ENCODE measurements at places on chromosomes 1 and 21.

DNA sequence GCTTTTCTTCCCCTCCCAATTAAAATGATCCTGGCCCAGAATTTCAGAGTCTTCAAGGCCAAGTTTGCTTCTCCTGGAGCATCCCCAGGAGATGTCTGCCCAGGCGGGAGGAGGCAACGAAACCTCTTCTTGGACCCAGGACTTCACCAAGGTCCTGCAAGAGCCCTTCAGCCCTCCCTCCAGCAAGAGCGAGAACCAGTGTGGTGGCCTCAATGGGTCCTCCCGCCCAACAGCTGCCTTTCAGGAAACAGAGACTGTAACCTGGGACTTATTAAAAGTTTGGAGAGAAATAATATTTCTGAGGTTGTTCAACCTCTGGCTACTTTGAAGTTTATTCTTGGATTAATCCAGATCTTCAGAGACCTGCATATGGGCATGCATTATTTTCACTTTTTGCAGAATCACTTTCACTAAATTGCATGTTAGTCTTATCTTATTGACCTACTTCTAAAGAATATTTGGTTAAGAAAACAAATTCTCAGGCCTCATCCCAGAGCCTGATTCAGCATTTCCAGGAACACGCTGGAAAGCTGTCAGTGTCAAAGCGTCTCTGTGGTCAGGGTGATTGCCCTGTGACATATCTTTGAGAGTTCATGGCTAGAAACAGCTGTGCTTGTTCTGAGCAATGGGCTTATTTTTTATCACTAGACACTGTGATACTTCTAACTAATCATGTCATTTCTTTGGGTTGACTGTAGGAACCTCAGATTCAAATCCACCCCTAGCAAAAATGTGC is 66.0 kb upstream of the CLDN14 start:
- DNase-seq = no peak
- no peaks in the 10 kb centered on the region for H3K36me3 ChIP-seq
- no peak overlapping the region for H3K27ac ChIP-seq
- no peak overlapping the region for H3K4me3 ChIP-seq
- peaks cover 4% of the 10 kb centered on the region for H3K4me1 ChIP-seq
- peaks cover 3% of the 10 kb centered on the region for H3K27me3 ChIP-seq

DNA sequence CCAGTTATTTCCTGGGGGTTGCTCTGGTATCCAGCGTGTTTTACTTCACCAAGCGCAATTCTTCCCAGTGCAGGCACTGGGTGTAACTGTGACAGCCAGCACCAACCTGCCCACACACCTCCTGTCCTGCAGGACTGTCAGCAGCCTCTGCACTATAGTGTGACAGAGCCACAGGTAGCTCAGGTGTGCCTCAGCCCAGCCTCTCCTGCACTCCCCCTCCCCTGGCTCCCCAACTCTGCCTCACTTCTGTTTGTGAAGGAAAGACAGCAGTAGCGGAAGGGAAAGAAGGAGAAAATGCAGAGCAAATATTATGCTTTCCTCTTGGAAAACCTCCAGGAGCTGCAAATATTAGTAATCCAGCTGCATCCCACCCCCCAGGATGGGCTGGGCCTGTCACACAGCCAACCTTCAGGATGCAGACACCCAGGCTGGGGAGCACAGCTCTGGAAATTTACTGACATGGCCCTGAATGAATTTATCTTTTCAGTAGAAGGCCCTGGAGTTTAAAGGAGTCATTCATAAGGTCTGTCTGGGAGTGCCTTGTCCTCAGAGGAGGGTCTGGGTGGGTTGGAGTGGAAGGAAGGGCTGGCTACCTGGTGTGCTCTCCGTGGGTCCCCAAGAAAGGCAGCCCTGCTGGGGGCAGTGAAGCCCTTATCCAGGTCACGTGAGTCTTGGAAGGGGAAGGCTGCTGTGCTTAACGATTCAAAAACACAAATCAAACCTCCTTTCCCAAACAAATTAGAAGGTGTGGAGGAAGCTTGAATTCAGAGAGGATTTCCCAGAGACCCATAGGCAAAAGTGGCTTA is 20.9 kb downstream of the CAPN2 start:
- H3K27me3 ChIP-seq = no peaks in the 10 kb centered on the region
- H3K36me3 ChIP-seq = peaks cover 22% of the 10 kb centered on the region
- no peak overlapping the region for H3K27ac ChIP-seq
- no peak overlapping the region for H3K4me3 ChIP-seq

- H3K27ac ChIP-seq = peak within 1 kb of the TSS; percentile 89
- H3K36me3 ChIP-seq = peaks cover 21% of the 10 kb centered on the region
- H3K4me3 ChIP-seq = peak within 1 kb of the TSS; percentile 86
- no peaks in the 10 kb centered on the region for H3K27me3 ChIP-seq
Measured at GRCh38 chr1:28232558-28233263, at the start of gene DNAJC8. Gene DNAJC8, minus strand, starts transcription at chr1:28233029. Its CDS starts 31 bp downstream, at chr1:28232998.

GRCh38 chr1:54297596-54298283 is 97.8 kb downstream of the MRPL37 start:
- no peak for DNase-seq
- H3K27ac ChIP-seq = no peak overlapping the region
- no peak overlapping the region for H3K4me3 ChIP-seq
- peaks cover 68% of the 10 kb centered on the region for H3K4me1 ChIP-seq
- H3K36me3 ChIP-seq = no peaks in the 10 kb centered on the region

GRCh38 chr1:66253330-66253921 is 280.5 kb upstream of the SGIP1 start:
- H3K4me3 ChIP-seq = no peak overlapping the region
- H3K4me1 ChIP-seq = no peaks in the 10 kb centered on the region
- no peak overlapping the region for H3K27ac ChIP-seq

DNA sequence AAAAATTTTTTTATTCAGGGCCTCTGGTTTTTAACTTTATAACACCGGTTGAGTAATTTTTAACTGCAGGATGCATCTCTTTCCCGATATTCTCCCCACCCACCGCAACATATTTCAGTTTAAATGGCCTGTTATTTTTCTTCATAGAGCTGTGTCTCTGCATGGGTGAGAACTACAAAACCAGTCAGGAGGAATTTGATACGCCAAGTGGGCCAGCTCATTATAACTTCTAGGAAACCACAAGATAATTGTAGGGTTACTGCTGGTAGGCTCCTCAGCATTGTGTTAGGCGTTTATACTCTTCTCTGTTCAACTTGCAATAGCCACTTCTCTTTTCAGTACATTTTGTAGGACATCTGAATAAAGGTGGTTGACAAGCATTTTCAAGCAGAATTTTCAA is 169.7 kb downstream of the PBX1 start:
- no peaks in the 10 kb centered on the region for H3K4me1 ChIP-seq
- H3K27me3 ChIP-seq = no peaks in the 10 kb centered on the region
- H3K4me3 ChIP-seq = no peak overlapping the region
- H3K27ac ChIP-seq = no peak overlapping the region
- no peaks in the 10 kb centered on the region for H3K36me3 ChIP-seq

Data from natural killer cell (primary cell).